ENCODE measurements at places on chromosomes 5 and 9. TPM values are rescaled to one million over a fixed set of nuclear protein-coding genes. Genes with fewer than 3 reads are reported as not detected.

Gene BTNL9
- total RNA-seq = 37.6 TPM

- DNase-seq = no peak
Observed at GRCh38 chr9:35277628-35278359, 116.0 kb downstream of the UNC13B start.

GRCh38 chr9:76101491-76101890, 211.0 kb downstream of the PCSK5 start:
- DNase-seq = no peak

Gene SOX30
- 0.19 TPM for total RNA-seq

Gene KCNV2
- not detected for total RNA-seq

Gene KCNN2
- total RNA-seq = 9.3 TPM

GRCh38 chr9:86764671-86765343, 182.5 kb downstream of the GAS1 start:
- DNase-seq = no peak

GRCh38 chr5:50794812-50795211, 128.4 kb downstream of the PARP8 start:
- DNase-seq = peak; percentile 55

DNA sequence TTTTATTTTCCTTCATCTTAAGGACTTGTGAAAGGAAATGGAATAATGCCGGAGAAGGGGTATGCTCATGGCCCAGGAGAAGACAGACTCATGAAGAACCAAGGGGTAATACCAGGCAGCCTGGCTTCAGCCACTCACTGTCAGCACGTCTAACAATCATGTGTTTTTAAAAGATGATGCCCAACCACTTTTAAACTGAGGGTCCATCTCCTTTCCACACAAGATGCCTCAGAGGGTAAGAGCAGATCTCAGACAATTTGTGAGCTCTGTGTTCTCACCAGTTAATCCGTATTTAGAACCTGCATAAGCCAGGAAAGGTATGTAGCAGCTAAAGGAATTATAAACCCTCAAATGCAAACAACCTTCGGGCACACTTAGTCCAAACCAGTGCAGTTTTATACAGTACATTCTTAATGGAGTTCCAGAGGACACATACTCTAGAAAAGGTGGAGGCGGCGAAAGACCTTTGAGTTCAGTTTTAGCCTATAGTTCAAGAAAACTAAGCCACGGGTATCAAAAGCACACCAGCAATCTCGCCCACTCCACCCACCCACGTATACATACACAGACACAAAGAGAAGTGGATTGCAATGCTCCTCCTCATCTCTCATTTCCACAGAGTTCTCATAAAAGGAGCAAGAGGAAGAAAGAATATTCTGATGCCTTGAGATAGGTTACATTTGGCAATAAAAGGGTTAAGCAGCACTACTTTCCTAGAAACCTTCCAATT, 2.6 kb downstream of the DIAPH1 start:
- DNase-seq = no peak

Gene TTC23L
- total RNA-seq = not detected

GRCh38 chr5:38039091-38039490, 199.2 kb upstream of the GDNF start:
- no peak for DNase-seq

GRCh38 chr9:135928731-135929655, 21.6 kb upstream of the CAMSAP1 start:
- peak; percentile 57 for DNase-seq

Gene GTF2H2
- 12.4 TPM for total RNA-seq
